ENCODE measurements at places on chromosomes 7 and 10.
A peak's percentile ranks its signal among the peaks of the same experiment; 100 is the strongest.

DNA sequence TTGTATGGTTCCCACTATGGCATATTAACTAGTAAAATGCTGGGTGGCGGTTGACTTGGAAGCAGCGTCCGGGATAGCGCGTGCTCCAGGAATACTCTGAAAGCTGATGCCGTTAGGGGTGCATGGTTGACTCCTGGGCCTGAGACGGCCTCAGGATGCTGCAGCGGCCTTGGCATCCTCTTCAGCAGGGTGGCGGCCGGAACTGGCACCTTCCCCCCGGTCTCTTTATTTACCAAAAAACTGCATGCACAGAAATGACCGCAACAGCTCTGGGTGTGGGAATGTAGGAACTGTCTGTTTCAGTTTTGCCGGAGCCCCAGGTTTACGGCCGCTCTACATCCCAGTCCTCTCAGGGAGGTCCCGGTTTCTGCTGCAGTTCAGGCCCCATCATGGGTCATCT, 28.8 kb downstream of the PFKP start:
- DNase-seq = no peak

DNA sequence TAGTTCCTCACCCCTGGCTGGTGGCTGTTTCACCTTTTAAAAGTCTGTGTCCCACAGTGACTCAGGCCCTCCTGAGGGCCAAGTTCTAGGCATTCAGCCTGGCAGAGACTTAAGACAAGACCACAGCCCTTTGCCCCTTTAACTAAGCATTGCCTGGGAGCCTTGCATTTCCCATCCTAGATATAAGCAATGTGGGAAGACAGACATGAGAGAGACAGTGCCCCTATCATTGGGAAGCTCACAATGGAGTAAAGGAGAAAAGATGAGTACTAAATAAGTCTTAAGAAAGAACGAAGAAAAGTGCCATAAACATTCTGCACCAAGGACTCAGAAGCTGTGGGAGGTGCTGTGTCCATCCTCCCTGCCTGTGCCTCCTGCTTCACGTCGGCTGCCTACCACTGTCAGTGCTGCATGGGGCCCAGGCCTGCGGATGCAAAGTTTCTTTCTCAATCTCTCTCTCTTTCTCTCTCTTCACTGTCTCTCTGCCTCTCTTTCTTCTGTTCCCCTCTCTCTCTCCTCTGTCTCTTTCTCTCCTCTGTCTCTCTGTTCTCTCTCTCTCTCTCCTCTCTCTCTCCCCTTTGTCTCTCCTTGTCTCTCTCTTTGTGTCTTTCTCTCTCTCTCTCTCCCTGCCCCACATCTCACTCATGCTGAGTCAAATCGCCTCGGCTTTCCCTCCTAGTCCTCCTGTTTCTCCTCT, 21.5 kb downstream of the GPRIN2 start:
- no peak for DNase-seq

DNA sequence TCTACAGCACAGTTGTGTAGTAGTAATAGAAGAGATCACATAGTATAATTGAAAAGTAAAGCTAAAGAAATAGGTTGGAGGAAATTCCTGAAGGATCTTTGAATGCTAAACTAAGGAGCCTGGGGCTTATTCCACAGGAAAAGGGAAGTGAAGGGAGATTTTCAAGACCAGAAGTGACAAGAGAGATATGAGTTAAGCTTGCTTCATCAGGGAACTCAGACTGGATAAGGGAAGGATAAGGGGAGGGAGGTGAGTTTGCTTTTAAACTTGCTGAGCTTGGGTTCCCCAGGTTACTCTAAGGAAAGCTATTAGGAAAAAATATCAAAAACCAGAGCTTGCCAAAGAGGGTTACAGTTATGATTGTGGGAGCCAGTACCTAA, 182.4 kb downstream of the RAPGEF5 start:
- no peak for DNase-seq

DNA sequence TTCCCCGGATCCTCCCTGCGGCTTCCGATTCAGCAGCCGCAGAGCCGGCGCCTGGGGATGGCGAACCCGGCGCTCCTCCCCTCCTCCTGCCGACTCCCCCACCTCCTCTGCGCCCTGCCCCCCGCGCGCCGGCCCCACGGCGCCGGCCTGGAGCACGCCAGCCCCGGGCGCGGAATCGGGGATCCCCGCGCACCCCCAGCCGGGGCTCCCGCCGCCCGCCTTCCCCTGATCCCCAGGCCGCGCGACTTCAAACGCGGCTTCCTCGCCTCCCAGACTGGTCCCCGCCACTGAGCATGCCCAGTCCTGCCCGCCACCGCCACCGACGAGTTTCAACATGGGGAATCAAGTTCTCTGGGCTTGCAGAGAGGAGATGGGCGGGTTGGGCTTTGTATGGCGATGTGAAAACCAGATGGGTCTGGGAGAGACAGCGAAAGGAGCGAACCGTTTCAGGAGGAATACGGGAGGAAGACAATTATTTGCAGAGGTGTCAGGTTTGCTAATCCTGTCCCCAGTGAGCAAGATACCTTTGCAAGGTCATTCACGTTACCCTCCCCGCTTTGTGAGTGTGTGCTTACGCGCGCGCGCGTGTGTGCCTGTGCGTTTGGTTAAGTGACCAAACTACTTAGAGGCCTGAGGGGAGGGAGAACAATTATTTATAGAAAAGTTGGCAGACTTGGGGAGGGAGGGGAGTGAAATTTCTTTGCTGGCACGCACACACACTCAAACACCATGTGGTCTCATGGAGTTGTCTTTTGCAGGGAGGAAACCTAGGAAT, at the start of gene PANK1:
Gene PANK1 (minus strand): TSS at position 276 of the 775 bp plus-strand sequence. CDS start 351 bp downstream, outside the sequence.
- peak; percentile 56 for DNase-seq

- no peak for DNase-seq
Observed at GRCh38 chr10:119539359-119539825, 3.1 kb downstream of the RGS10 start.

GRCh38 chr10:52918714-52919305, 146.2 kb upstream of the MBL2 start:
- DNase-seq = no peak

- DNase-seq = no peak
Observed at GRCh38 chr7:98314469-98314868, 33.0 kb downstream of the BRI3 start.

DNA sequence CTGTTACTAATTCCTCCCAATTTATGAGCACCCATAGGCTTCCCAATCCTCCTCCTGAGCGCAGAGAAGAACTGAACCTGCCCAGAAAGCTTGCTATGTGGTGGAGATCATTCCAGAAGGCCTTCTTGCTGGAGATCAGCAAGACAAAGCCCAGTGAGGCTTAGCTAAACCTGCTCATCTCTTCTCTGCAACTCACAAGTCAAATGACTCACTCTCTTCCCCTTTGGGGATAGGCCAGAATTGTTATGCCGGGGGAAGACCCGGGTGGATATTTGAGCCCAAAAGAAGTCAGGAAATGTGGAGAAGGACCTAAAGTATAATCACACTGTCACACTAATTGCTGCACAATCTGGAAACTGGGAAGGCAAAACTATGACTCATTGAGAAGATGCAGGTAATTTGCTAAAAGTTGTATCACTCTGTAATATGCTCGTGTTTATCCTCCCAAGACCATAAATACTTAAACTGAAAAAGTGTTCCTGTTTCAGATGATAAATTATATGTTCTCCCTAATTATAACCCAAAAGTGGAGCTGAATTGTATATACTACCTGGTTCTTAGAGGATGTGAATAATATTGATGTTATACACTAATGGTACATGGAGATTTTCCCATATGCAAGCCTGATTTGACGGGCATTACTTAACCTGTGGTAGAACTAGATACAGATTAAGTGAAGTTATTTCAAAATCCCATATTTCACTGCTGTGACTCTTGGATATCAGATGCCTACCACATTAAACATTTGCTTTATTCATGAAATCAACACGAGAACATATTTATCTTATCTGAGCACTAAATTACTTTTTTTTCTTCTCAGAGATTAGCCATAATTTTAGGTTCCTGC, 6.4 kb downstream of the NEBL start:
- no peak for DNase-seq

GRCh38 chr10:124176349-124177179, 83.2 kb upstream of the CHST15 start:
- no peak for DNase-seq

DNA sequence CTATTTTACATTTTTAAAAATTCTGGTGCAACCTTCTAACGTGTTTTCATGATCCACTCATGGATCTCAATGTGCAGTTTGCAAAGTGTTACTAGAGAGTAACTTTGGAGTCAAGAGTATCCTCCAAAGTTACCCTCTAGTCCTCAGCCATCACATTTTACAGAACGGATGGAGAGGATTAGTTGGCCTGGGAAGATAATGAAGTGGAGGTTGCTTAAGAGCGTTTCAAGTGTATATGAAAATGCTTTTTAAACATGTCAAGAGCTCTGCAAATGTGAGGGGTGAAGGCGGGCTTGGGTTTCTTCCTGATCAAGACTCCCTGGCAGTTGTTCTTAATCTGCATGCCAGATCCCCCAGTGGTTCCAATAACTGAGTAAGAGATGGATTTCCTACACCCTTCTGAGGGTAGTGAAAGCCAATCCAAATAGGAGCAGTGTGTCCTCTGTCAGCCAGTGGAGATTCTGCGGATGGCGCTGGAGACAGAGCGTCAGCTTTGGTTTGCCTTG, 299.4 kb upstream of the NPVF start:
- no peak for DNase-seq

DNA sequence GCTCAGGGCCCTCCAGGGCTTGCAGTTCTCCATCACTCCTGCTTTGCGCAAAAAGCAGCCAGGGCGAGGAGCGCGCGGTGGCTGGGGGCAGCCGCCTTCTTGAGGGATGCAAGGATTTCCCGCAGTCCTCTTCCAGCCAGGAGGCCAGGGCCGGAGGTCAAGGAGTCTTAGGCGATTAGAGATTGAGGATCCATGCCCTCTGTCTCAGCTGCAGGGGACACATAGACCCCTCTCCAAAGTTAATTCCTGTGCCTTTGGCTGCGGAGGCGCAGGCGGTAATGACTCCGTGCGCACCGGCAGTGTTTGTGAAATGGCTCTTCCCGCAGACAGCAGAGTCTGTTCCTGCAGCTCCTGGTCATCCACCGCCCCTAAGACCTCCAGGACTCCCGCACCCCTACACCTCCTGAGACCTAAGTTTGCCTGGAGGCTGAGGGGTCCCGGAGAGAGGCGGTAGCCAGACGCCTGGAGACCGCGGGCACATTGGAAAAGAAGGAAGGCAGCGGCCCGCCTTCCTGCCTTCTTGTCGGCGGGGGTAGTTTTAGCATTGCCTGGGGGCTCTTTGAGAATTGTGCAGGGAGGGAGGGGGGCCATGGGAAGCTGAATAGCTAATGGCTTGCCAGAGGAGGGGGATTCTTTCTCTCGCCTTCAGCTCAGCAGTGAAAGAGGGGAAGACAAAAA, 3.3 kb upstream of the NEUROG3 start:
- no peak for DNase-seq

Measured in CD4-positive, alpha-beta T cell treated with Interleukin-15 for 4 hours (primary cell).